ENCODE measurements at places on chromosomes 1 and 21. TPM values are rescaled to one million over a fixed set of nuclear protein-coding genes. Genes with fewer than 3 reads are reported as not detected.

GRCh38 chr1:173148545-173148944, 58.6 kb downstream of the TNFSF4 start:
- no peak for DNase-seq

GRCh38 chr1:96049759-96050409, 671.7 kb upstream of the PTBP2 start:
- DNase-seq = no peak

- peak; percentile 81 for DNase-seq
These were observed 20.8 kb downstream of the LRRC8B start for GRCh38 chr1:89545264-89546038.

GRCh38 chr1:240455228-240455821, 156.6 kb downstream of the GREM2 start:
- no peak for DNase-seq

PLA2G5 gene
- total RNA-seq = not detected

- DNase-seq = peak; percentile 51
These were observed 27.1 kb downstream of the DHCR24 start for GRCh38 chr1:54859700-54860391.

DNA sequence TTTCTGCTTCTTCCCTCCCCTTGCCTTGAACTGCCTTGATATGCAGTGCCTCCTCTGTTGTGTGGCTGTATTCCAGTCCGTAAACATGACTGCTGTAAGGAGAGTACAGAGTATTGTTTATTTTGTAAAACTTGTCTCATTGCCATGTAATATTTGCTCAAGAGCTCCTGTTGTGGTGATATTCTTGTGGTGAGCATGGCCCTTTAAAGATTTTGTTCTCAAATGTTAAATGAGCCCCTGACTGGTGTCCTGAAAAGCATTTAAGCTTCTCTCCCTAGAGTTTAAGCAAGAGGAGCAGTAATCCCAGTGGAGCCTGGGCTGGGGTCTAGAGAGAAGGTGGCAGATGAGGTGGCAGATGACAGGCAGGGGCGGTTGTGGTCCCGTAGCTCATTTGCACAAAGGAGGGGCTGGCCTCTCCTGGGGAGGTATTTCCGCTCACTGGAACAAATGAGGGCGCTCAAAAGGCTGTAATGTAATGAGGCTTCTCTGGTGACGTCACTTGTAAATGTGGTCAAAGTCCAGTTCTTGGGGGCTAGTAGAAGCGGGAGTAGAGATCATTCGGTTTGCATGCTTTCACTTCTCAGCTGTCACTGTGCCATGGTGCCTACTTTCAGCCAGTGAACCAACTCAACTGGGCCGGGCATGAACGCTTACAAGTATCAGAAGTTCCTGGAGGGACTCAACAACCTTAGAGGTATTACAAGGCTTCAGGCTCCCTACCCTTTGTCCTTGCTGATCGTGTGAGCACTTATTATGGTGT, 46.0 kb upstream of the MACF1 start:
- peak; percentile 77 for DNase-seq

GJA9 gene
- not detected for total RNA-seq

- DNase-seq = no peak
These were observed 7.9 kb downstream of the TINAGL1 start for GRCh38 chr1:31583995-31584868.

DNA sequence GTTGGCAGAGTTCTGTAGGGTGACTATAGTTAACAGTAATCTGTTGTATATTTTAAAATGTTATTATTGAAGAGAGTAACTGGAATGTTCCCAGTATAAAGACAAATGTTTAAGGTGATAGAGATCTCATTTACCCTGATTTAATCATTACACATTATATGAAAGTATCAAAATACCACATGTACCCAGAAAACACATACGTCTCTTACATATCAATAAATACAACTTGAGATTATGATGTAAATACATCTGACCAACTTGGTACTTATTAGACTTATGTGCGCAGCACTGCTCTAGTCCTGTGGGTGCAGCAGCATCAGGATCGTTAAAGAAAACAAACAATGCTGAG, 670 bp upstream of the PARK7 start:
- DNase-seq = no peak

DNA sequence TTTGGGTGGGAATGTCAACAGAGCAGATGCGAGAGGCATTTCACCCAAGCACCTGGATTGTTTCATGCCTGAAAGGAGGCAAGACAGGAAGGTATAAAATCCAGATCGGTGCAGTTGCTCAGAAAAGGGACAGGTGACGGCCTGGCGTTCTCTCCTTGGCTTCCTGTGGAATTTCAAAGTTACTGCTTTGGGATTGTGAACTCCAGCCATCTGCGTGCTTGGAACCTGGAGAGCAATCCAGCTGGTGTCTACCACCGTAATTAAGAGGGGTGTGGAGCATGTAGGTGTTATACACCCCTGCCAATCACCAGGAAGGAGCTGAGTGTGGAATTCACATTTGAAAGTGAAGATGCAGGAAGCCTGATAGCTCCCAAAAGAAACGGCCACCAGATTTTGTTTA, 286.1 kb downstream of the KIF26B start:
- DNase-seq = no peak

- DNase-seq = no peak
These were observed 12.7 kb downstream of the GREM2 start for GRCh38 chr1:240599299-240599698.

HNRNPR gene
- total RNA-seq = 113 TPM

KCTD3 gene
- 25.2 TPM for total RNA-seq

GRCh38 chr1:7642781-7643529, 128.1 kb upstream of the VAMP3 start:
- DNase-seq = no peak

- no peak for DNase-seq
These were observed 335.7 kb upstream of the GREM2 start for GRCh38 chr1:240947438-240948224.

SGIP1 gene
- total RNA-seq = 4.4 TPM

Measured in astrocyte (in vitro differentiated cells and primary cell).